ENCODE measurements at places on chromosomes 6 and 20.
A peak's percentile ranks its signal among the peaks of the same experiment; 100 is the strongest.

DNA sequence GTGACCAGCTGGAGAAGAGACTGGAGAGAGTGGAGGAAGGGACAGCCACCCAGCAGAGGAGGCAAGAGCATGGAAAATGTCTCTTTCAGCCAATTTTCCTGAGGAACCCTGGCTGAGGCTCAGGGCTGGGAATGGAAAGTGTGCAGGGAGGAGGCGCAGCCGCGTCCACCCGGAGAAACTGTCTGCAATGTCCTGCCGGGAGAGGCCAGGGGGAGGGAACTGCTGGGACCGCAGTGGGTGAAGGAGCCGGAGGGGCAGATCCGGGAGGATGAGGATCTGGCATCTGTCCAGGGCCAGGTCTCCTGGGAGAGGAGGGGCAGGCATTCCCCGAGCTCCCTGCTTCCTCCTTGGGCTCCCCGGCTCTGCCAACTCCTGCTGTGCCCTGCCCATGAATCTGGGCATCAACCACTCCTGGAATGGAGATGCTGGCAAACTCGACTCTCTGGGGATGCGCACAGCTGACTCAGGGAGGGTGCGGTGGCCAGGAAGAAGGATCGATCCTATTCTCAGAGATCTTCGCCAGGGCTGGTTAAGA, 17.4 kb upstream of the HM13 start:
- DNase-seq = no peak

- no peak for DNase-seq
Observed at GRCh38 chr20:12394786-12395185, 477.1 kb downstream of the BTBD3 start.

- DNase-seq = no peak
Observed at GRCh38 chr20:60408435-60408834, 450.2 kb downstream of the CDH26 start.

- no peak for DNase-seq
Observed at GRCh38 chr20:5705827-5706226, 44.4 kb upstream of the SHLD1 start.

DNA sequence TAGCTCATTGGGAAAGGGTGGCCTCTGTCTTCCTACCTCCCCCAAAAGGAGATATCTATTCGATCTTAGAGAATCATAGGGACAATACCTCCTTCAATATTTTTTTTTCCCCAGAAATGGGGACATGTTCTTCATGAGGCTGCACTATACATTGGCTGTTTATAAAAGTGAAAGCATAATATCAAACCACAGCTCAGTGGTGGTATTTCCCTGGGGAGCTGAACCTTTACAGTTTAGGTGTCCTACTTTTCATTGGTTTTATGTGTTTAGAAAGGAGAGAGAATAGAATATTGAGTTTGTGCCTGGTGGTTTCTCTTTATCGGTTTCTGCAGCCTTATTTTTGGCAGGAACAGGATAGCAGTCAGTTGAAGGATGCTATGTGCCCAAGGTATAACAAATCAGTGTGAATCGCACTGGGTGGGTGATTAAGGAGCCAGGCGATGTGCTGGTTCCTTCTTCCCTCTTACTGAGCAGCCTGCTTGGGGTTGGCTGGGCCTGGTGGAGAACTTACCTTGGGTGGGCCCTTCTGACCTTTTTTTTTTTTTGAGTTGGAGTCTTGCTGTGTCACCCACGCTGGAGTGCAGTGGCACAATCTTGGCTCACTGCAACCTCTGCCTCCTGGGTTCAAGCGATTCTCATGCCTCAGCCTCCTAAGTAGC, 25.2 kb downstream of the UST start:
- DNase-seq = no peak

- no peak for DNase-seq
Observed at GRCh38 chr20:62952968-62953838, 694 bp downstream of the SLC17A9 start.

DNA sequence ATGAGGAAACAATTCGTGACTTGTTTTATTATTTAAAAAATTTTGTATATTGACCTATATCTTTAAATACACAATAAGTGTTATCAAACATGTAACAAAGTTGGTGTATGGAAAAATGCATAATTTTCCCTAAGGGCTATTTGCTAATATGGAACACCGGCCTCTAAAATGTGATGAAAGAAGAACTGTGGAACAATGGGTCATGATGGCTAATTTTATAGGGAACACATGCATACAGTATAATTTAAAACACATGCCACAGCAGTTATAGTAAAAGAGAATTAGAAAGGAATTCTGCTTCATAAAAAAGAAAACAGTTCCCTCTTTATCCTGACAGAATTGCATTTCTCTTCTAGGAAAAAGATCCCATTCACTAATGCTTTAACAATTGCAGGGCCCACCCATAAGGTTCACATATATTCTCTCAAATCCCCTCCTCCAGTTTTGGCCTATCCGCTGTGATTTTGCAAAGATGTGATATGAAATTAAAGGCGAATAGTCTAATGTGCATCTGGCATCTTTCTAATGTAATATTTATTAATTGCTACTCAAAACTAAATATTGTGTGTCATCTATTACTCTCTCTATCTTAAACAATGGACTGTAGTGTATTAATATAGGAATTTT, 628.1 kb upstream of the CITED2 start:
- DNase-seq = peak; percentile 81

DNA sequence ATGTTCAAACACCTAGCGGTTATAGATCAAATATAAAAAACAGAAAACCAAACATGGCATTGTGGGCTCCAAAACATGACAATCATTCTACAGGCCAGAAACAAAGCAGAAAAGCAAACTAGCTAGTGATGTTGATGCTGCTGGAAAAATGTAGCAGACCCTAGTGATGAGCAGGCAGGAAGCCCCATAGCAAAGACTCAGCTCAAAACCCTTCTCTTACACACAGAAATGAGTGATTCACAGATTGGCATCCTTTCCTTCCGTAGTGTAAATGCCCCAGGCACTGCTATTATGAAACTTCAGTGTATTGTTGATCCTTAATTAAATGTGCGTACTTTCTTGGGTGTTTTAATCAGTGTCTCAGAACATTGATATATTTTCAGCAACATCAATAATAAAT, 425.1 kb downstream of the UTRN start:
- DNase-seq = peak; percentile 74

Measured in AG09309 (cell line).